A549 treated with Hydrocortisone at 1 μM for 4 hours (cell line): ENCODE measurements at places on chromosomes 3 and 15. TPM values are rescaled to one million over a fixed set of nuclear protein-coding genes. Genes with fewer than 3 reads are reported as not detected.

PCOLCE2 gene
- total RNA-seq: 23.6 to 34.5 TPM (median 24.0 TPM) in 5 replicates

ATRIP gene
- total RNA-seq: 8.6 to 10.4 TPM (median 9.2 TPM) in 5 replicates

C3orf18 gene
- total RNA-seq: 2.0 to 2.6 TPM (median 2.3 TPM) in 5 replicates

DUOXA2 gene
- not detected in 5 replicates for total RNA-seq
